ENCODE measurements at places on chromosomes 7 and 10.

- DNase-seq = no peak
These were observed 66.6 kb upstream of the MGMT start for GRCh38 chr10:129400426-129400825.

GRCh38 chr7:140564643-140565042, 76.0 kb downstream of the DENND2A start:
- no peak for DNase-seq

- DNase-seq = no peak
These were observed 5.7 kb upstream of the RBM28 start for GRCh38 chr7:128349466-128349825.

DNA sequence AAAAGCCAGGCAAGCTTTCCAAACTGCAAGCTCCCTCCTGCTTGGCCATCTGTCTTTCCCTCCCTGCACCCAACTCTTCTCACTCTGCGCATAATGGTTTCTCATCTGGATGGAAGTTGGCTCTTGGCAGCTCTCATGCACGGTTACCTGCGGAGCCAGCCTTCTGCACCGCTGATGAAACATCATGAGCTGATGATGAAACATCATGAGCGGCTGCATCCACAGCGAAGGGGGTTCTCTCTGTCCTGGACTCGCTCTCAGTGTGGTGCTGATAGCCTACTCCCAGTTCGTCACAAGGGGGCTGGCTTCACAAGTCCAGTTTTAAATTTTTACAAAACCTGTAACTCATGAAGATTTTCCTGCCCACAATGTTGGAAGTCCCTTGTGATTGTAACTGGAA, 457.5 kb downstream of the ACTR3B start:
- no peak for DNase-seq

GRCh38 chr10:77544617-77545016, 93.0 kb downstream of the KCNMA1 start:
- DNase-seq = no peak

- DNase-seq = no peak
These were observed 603.8 kb upstream of the LRRTM3 start for GRCh38 chr10:66321723-66322665.

GRCh38 chr10:131200856-131201470, 110.6 kb downstream of the TCERG1L start:
- no peak for DNase-seq

DNA sequence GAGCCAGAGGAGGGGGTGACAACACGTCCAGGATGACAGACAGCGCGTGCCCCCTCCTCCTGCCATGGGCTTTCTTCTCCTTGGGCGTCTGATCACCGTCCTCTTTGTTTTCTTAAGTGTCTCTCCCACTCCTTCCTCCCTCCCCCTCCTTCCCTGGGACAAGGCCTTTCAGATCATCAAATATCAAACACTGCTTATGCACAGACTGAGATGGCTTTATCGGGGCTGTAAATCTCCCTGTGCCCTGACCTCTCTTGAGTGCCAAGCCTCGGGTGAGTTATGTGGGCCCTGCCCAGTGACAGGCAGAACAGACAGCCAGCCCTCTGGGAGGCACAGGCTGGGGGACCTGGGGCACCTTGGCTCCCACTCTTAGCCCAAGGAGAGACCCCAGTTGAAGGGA, 116.4 kb downstream of the C10orf105 start:
- DNase-seq = no peak

DNA sequence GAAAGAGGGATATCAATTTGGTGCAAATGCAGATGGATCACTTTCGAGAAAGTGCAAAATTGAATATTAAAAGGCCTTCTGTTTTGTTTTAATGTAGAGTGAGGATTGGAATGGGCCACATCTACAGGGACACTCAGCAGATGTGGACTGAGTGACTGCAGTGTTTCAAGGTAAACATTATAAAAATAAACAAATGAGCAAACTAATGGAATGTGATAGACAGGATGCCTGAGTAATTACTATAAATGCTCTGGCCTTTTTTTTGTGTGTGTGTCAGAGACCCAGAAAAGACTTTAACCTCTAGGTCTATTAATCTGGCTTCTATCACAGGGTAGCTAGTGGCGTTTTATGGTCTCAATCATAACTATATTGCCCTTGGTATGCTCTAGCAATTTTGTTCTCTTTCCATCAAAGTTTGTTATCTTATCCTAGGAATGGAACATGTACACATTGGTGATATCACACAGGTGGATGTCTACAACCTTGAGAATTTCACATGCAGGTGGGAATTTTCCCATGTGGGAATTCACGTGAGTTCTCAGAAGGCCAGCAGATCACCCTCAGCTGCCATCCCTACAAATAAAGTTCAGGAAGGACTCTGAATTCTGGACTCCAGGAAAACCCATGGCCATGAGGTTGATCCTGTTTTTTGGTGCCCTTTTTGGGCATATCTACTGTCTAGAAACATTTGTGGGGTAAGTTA, at the start of gene CPA2:
Gene CPA2, plus strand, starts transcription at position 606 of the 703 bp plus-strand sequence. Its CDS starts 19 bp downstream, at position 625.
- DNase-seq = no peak

DNA sequence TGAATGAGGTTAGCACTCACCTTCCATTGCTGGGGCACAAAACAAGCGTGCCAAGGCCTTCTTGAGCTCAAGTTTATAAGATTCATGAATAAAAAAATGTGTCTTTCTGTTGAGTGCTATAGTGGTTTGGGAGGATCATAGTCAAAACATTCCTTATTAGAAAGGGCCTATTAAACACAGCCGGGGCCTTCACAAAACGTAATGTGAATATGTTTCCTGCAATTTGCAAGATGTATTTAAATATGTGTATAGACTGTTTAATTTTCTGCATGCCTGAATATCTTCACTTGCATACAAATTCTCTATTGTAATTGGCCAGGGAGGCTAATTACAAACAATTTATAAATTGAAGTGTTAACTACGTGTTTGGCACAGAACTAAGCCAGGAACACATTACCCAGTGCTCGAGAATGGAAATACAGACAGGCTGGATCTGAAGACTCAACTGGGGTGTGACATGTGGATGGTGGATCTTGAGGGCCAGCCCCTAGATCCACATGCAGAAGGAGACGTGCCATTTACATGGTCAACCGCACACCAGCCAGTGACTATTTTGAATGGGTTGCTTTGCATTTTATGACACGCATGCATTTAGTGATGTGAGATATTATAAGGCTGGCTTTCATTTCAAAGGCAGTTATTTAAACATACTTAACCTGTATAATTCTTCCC, 31.3 kb downstream of the LYZL2 start:
- DNase-seq = no peak

DNA sequence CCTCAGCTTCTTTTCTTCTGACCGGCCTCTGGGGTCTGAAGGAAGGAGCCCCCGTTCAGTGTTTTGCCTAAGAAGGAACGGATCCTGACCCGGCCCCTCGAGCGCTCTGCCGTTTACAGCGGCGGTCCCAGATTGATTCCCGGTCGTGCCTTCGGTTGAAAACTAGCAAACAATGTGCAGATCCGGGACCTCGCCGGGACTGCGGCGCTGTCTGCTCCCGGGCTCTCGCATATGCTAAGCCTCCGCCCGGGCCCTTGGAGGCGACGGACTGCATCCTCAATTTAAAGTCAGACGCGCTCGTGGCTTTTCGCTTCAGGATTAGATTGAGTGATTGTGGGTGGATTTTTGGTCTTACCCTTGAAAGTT, 559 bp downstream of the DBF4 start:
- DNase-seq = peak; percentile 58

GRCh38 chr7:157558875-157559595, 222.2 kb downstream of the DNAJB6 start:
- DNase-seq = no peak

DNA sequence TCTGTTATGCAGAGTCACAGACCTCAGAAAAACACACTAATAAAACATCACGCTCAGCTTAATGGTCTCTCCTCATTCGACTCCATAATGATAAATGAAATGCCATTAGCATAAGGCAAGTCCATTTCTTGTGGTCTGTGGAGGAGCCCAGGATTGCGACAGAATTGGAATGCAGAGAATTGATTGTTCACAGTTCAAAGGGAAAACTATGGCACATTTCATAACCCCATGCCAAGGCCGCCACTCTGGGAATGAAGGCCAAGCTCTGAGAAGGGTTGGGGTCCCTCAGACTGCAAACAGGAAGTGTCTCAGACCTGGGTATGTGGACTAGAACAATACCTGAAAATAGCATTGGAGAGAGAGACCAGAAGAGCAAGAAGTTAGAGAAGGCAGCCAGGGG, 398.9 kb downstream of the ADRA2A start:
- no peak for DNase-seq

DNA sequence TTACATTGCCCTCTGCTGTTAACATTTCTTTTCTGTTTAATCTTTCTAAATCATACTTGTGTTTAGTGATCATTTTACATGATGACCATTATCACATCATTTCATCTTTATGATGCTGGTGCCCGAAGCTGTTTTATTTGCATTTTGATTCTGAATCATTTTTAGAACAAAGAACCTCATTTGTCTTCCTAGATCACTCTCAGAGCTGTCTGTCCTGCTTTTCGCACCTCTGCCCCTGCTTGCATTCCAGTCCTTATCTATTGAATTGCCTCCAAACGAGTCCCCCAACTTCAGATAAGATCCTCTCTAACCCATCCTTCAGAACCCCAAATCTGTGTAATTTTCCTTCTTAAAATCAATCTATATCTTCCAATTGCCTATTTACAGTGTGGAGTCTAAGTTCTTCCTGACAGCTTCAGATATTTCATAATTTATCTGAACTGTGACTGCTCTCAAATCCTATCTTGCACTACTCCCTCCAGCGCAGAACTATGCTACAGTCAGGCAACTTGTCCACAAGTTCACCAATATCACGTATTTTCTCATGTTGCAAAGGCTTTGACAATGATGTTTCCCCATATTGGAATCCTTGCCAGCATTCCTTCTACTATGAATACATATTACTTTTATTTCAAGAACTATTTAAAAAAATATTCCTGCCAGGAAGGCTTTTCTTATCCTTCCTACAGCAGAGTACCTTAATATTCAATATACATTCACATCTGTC, 346.5 kb upstream of the CACNA2D1 start:
- no peak for DNase-seq

DNA sequence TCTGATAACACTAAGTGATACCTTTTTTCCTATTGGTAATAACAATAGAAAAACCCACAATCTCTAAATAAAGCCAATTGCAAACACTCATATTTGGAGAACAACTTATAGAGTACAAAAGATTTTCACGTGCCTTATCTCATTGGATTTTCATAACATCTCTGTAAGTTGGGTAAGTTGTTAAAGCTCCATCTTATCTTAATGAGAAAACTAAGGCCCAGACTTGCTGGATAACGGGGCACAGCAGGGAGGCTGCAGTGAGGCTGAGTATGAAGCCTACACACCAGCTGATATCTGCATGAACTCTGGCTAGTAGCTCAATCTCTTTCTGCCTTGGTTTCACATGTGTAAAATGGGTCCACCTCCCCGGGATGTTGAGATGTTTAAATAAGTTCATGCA, 26.8 kb downstream of the CPVL start:
- DNase-seq = no peak

- no peak for DNase-seq
These were observed 5.3 kb downstream of the CTBP2 start for GRCh38 chr10:125155101-125155500.

DNA sequence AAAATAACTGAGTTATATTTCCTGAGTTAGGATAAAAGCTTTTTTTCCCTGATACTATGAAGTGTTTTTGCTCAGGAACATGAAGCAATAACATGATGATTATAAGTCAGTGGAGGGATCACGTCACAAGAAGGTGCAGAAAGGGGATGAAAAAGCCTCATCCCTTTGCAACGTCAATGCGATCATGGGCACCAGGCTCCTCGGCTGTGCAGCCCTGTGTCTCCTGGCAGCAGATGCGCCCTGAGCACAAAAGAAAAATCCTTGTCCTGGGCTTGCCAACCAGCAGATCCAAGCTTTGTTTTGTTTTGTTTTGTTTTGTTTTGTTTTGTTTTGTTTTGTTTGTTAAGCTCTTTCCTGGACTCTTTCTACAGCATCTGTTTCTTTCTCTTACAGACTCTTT, 103.5 kb upstream of the PRSS1 start:
- no peak for DNase-seq

GRCh38 chr10:37109000-37109399, 16.4 kb upstream of the ANKRD30A start:
- no peak for DNase-seq

All from activated CD4-positive, alpha-beta T cell treated with anti-CD3 and anti-CD28 coated beads, Interleukin-2, amount 50 U/mL, for 48 hours (primary cell).